ENCODE measurements at places on chromosomes 3 and 15.

DNA sequence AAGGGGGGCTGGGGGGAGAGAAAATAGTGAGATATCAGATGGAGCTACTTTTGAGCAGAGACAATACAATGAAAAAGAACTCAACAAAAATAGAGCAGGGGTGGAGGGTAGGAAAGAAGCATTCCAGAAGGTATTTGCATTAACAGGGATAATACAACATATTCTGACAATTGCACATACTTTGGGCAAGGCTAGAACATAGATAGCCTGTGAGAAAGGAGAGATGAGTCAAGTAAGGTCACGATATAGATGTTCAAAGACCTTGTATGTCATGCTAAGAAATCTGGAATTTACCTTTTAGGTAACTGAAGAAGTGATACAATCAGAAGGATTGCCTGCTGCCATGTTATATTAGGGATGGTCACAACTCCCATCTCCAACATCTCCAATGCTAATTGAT lies 155.2 kb downstream of the GSK3B start:
- DNase-seq, result no peak

GRCh38 chr15:34018021-34018645 lies 20.9 kb downstream of the AVEN start:
- no peak for DNase-seq

DNA sequence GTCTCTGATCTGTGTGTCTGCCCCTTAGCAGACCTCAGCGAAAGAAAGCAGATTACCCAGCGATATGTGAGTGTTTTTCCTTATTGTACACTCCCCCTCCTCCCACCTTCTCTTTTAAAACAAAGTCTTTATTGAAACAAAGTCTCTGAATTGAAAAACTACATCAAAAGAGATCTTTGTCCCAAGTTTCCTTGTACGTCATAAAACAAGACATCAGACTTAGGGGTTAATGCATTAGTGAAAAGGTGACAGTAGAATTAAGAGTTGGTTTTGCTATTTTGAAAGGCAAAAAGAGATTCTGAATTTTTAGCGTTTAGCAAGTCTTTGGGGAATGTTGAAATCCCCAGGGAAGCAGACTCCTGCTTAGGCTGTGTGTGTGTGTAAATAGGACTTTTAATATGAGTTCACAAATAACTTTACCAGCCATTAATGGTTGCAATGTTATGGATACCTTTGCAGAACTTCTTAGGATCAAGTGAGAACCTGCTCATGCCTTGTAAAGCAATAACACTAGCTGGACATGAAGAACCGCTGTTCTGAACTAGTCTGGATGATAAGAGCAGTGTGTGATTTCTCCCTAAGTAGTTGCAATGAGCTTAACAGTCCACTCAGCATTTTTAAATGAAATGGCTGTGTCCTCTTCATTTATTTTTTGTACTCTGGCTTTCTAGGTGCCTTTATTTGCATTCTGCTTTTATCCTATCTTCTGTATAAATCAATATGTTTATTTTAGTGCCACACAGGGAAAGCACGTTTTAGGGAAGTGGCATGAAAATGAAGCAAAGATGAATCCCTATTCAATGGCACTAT lies 136.6 kb downstream of the MCTP2 start:
- DNase-seq, result no peak

DNA sequence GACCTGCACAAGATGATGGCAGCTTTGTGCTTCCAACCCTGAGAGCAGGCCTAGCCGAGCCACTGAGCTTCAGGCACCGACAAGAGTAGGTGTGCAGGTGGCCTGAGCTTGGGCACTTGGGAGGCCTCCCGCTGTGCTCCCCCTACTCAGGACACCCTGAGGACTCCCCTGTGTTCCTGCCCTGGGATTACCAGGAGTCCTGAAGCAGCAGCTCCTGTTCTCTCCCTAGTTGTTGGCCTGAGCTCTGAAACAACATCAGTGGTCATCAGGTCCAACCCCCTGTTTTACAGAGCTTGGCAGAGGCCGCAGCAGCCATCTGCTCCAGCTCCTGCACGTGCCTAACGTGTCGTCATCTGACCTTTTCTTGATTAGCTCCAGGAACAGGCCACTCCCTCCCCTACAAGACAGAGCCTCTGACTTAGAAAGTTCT lies 8.0 kb upstream of the MESP2 start:
- DNase-seq, result no peak
